ENCODE measurements at places on chromosomes 12 and 14.

DNA sequence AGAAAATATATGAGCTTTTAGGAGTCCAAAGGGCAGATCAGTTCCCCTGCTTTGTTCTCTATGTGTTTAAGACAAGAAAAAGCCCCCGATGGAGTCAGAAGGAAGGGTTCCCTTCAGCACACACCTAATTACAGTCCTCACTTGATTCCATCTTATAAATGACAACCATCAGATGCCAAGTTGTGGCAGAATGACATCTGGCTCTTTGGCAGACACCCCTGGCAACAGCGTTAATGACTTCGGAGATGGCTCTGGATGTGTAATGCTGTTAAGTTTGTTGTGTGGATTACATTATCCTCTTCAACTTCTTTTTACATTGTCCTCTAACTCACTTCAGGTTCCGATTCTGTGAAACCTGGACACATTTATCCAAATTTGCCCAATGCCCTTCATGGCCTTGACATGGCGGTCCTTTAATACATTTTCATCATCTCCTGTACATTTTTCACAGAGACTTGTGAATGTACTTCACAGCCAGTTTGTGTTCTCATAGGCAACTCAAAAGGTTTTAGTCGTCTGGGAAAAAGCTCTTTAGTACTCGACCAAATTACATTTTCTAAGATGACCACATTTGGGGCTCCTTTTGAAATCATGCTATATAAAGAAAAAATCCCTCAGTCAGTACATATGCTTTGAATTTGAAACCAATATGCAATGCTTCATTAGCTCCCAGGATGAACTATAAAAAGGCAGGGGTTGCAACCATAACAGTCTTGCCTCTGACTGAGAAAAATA is 667.8 kb downstream of the NOVA1 start:
- DNase-seq = no peak

- no peak for DNase-seq
Observed at GRCh38 chr12:19912991-19913390, 455.3 kb upstream of the PDE3A start.

- DNase-seq = no peak
Observed at GRCh38 chr12:125382926-125383325, 317.7 kb downstream of the AACS start.

DNA sequence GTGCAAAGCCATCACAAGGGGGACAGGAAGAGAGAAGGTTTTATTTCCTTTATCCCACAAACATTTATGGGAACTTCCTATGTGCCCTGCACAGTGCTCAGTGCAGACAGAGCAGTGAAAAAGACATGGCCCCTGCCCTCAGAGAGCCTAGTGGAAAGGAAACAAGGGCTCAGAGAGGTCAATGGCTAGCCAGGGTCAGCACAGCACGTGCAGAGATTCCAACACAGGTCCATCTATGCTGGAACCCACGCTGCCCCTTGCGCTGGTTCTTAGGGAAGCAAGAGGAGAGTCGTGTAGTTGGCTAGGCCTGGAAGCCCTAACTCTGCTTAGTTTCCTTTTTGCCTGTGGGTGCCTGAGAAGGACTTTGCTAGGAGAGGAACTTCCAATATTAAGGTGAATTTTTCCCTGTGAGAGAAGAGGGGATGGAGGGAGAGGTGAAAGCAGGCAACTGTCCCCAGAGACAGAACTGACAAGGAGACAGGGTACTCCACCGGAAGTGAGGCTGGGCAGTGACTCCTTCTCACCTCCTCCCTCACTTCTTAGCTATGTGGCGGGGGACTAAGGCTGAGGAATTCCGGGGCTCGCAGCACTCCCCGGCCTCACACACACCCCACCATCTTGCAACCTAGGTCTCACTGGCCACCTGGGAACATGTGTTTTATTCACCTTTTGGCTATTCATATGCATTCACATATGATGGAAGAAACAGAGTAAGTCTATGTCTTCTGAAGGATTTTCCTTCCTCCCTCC is 12.1 kb upstream of the GPX2 start:
- no peak for DNase-seq

DNA sequence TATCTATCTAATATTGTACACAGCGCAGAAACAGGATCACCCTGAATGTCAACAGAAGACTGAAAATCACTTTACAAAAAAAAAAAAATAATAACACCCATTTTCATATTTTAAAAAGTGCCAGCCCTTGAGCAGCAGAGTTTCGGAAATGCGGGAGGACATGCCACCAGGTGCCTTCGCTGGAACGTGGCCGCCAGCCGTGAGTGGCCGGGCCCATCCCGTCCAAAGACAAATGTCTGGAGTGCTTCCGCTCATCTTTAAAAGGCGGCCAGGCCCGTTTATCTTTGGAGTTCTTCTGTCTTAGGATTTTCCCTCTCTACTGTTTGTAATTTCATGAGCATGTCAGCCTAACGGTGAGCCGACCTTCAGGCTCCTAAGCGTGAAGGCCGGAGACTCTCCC is 43.5 kb downstream of the LRTM2 start:
- no peak for DNase-seq

GRCh38 chr14:100578552-100578951 is 8.7 kb downstream of the BEGAIN start:
- DNase-seq = no peak

GRCh38 chr14:22338917-22339715 is 249.9 kb downstream of the DAD1 start:
- DNase-seq = no peak

DNA sequence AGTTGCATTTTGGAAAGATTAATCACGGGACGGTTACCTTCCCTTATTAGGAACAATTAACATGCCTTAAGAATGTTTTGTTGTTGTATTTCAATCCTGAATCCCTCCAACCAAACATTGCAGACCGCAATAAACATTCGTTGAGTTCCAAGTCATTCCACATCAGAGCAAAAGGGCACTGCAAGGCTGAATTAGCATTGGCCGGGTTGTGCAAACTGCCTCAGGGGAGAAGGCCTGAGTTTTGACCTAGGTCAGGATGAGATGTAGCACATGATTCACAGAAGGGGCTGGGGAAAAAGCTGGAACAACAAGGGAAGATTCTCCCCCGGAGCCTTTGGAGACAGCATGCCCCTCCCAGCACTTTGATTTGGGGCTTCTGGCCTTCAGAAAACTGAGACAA is 82.1 kb upstream of the BDKRB2 start:
- DNase-seq = no peak
